ENCODE measurements at places on chromosomes 6 and 20.
A peak's percentile ranks its signal among the peaks of the same experiment; 100 is the strongest.

GRCh38 chr6:87068795-87069194, 26.1 kb downstream of the CGA start:
- DNase-seq = no peak

- peak; percentile 28 for DNase-seq
Measured at GRCh38 chr6:30044630-30045029, 16.4 kb upstream of the POLR1H start.

DNA sequence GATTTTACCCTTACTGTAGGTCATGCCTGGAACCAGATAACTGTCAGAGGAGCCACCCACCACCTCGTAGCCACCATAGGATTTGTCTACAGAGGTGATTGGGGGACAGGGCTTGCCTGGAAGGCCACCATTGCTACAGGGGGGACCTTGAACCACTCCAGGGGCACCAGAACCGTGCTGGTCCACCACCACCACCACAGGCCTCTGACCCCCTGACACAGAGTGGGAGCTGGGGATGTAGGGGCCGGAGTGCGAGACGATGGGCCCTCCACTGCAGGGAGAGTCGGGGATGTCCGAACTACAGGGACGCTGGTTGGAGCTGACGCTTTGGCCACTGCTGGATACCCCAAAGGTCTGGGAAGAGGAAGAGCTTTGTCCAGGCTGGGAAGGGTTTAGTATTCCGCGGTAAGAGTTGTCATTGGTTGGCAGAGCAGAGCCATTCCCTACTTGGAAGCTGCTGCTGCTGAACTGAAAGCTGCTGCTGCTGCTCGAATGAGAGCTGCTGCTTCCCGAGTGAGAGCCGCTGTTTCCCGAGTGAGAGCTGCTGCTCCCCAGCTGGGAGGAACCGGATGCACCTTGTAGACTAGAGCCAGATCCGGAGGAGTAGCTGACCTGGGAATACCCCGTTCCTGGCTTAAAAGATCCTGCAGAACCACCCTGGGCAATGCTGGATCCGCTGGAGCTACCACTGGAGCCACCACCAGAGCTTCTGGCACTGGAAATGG, 2.2 kb downstream of the PSORS1C1 start:
- no peak for DNase-seq

GRCh38 chr20:62964700-62965099, 12.2 kb downstream of the SLC17A9 start:
- DNase-seq = no peak

DNA sequence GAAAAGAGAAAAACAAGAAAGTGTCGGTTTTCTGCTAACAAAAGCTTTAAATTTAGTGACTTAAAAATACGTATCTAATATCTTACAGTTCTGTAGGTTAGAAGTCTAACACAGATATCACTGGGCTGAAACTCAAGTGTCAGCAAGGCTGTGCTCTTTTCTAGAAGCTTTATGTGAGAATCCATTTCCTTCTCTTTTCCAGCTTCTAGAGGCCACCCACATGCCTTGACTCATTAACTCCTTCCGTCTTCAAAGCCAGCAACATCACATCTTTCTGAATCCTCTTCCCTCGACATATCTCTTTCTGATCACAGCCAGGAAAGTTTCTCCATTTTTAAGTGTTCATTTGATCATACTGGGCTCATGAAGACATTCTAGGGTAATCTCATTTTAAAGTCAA, 262.0 kb downstream of the MAFB start:
- DNase-seq = no peak

GRCh38 chr20:44074252-44075151, 112.5 kb downstream of the JPH2 start:
- DNase-seq = no peak

GRCh38 chr6:158357570-158358216, 45.4 kb downstream of the TULP4 start:
- no peak for DNase-seq

DNA sequence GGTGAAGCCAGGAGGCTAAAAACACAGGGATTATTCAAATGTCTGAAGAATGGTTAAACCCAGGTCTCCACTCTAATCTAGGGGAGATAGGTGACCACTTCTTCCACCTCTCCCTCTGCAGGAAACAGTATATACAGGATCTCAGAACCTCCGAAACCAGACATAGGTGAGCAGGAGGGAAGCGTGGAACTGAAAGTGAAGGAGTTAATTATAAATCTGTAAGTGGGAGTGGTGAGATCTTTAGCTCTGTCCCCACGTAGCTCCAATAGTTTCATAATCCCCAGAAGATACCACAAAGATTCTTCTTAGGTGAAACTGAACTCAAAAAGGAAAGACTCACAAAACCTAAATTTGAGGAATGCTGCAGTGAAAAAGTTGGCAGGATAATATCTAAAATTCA, 76.8 kb downstream of the THEMIS start:
- DNase-seq = no peak

- no peak for DNase-seq
Measured at GRCh38 chr6:119073307-119074051, 5.0 kb downstream of the FAM184A start.

DNA sequence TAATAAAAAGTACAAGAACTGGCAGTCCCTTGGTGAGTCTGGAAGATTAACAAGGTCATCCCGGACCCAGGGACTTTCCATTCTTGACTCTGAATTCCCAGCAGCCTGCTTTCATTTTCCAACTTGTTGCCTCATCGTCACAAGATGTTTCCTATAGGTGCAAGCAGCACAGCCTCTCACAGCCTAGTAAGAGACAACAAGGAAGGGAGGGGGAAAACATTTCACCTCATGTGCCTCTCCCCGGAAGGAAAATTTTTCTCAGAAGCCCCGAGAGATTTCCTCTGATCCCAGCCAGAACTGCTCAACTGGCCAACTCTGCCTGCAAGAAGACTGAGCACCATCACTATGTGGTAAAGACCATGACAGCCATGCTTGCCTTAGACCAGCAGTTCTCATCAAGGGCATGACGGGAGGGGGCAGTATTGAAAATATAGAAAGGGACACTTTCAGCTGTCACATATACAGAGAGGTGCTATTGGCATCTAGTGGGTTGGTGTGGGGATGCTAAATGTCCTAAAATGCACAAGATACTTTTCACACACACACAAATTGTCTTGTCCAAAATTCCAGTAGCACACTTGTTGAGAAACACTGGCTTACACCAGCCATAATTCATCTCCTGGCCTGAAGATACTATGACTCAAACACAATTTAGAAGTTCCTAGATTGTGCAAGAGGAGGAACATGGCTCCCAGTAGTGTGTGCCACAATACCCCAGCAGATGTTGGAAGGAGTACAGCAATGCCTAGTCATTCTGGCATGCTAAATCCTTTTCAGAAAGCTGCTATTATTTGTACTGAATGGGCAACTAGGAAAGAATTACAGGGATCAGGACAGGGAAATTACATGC, 10.8 kb upstream of the WTAP start:
- DNase-seq = no peak

DNA sequence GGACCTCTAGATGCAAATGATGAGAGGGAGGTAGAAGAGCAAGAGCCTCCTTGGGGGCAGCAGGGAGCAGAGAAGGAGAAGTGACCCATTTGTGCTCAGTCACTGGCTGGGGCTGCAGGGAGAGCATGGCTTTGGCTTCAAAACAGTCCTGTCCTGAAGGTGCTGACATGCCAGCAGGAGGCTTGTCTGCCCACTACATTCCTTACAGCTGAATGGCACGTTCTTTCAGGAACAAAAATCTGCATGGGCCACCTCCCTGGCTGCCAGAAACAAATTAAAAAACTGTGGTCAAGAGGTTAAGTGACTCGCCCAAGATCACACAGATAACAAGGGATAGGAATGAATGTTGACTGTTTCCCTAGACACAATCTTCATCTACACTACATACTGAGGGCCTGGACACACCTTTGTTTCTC, 188.8 kb downstream of the HIVEP2 start:
- DNase-seq = peak; percentile 58

- DNase-seq = no peak
Measured at GRCh38 chr6:137299681-137300080, 80.5 kb upstream of the IFNGR1 start.

DNA sequence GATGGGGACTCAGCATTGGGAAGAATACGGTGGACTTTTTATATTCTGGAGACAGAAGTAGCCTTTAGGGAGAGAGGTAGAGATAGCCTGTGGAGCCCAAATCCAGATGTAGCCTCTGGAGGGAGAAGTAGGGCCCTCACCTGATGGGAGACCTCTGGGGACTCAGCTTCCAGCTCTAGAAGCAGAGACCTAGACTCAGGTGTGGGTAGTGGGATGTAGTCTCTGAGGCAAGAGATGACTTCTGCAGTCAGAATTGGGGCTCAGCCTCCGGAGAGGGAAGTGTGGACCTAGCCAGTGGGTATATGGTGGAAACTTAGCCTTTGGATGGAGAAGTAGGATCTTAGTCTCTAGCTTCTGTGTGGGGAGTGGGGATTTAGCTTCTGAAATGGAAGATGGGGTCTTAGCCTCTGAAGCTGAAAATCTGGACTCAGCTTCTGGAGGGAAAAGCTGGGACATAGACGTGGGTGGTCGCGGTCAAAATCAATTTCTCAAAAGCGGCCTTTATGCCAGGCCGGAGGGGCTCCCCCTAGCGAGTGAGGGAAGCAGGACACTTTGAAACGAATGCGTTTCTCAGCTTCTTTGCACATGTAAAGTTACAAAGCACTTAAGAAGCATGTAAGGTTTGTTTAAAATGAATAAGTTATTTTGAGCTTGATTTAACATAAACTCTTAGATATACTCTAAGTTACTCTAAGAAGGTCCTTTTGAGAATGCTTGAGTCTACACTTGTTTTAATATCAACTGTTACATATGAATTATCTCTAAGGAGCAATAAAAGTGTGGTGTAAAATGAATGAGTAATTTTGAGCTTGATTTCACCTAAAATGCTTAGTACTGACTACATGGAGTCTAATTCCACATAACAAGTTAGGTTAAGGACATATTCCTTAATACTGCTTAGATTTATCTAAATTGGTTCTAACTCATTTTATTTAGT, 12.9 kb upstream of the ZNF343 start:
- DNase-seq = peak; percentile 64

DNA sequence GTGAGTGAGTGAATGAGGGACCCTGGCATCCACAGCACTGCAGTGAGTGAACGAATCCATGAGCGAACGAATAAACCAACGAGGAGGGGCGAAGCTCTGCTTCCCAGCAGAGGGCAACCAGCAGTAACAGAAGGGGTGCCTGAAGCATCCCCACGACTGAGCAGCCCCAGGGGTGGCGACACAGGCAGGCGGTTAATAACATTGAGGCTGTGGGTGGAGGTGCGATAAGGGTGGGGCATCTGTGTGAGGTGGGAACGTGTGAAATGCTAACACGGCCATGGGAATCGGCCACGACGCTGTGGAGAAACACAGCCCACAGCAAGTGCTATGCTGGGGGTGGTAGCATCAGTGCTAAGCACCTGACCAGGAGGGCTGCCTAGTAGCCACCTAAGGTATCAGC, 75.9 kb downstream of the TAF4 start:
- DNase-seq = no peak

DNA sequence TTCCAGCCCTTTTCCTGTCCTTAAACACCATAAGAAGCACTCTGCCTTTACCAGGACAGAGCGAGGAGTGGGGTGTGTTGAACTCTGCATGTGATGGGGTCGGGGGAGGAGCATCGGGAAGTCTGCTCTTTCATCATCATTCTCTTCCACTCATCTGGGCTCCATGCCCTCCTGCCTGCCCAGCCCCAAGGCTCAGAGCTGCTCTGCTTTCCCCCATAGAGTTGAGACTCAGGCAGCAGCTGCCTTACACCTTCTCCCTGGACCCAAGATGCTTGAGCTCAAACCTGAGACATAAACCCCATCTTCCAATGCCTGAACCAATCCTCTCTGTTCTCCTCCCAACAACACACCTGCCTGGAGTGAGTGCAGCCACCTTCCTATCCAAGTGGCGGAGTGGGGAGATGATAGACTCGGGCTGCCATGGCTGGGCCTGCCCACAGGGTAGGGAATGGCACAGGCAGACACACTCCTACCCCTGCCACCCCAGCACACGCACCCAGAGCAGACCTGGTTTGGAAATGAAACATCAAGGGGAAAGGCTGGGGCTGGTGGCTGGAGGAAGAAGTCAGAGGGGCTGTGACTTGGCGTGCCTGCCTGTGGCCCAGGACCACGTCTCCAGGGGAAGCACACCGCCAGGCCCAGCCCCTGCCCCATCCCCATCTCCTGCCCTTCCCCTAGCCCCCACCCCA, 28.4 kb downstream of the TFEB start:
- DNase-seq = no peak

DNA sequence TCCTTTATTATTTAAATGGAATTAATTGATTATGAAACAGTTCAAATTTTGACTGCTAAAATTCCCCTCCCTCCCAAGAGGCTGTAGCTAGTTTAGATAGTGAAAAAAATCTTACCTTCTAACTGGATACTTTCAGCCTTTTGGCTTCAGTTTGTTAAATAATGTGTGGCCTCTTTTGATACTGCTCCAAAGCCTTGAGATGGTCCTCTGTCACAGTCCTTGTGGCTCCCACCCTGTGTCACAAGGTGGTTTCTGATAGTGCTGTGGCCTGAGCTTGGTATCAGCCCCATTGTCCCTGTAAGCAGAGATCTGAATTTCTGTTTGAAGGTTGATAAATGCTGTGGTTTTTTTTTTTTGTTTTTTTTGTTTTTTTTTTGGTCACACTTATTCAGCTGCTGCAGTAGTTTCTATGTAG, 20.8 kb downstream of the PANK2 start:
- DNase-seq = no peak

DNA sequence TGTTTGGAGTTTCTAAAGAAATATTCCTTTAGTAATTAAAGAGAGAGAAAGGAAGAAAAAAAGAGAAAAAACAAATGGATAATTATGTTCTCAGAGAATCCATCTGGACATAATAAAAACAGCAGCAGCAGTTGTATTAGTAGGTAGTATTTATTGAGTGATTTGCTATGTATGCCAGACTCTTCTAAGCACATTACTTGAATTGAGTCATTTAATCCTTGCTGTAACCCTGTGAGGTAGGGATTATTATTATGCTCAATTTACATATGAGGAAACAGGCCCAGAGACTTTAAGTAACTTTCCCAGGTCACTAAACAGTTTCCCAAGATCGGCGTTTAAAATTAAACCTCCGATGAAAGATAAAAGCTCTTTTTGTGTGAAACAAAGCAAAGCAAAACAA, 238.8 kb downstream of the TSHZ2 start:
- DNase-seq = no peak
